DMS79 treated with DMSO at 0.1 percent for 48 hours (cell line): ENCODE measurements at places on chromosomes 11 and 22.

DNA sequence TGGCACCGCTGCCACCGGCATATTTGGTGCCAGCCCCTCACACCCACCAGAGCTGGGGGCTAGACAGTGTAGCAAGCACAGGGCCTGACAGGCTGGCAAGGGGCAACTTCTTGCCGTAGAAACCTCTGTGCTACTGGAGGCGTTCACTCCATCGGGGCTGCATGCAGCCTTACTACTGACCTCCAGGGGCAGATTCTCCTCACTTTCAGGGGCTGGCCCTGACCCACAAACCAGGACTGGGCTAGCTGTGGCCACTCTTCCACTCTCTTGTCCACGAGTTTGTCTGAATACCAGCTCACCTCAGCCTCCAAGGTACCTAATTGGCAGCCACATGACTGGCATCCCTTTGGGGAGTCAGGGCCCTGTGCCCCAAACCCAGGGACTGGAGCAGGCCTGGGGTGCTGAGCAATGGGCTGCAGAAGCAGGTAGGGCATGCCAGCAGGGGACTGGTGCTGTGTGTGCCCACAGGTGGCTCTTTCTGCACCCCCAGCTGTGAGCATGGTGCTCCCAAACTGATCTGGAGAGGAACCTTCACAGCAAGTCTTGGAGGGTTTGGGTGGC lies 2.1 kb upstream of the LMO1 start:
- DNase-seq: no peak

DNA sequence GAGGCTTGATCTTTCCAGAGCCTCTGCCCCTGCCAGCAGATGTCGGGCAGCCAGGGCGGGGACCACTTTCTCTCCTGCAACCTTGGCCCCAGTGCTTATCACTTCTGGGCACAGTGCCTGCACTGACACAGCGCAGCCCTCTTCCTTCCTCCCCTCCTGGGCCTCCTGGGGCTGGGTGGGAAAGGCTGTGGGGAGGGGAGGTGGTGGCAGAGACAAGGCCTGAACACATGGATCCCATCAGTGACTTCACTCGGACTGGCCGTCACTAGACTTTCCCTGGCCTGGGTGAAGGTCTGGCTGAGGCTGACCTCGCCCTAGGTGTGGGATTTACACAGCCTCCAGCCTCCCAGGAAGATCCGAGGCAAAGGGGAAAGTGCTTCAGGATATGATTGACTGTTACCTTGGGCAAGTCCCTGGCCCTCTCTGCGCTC lies 68.1 kb downstream of the LRRC32 start:
- DNase-seq: no peak

DNA sequence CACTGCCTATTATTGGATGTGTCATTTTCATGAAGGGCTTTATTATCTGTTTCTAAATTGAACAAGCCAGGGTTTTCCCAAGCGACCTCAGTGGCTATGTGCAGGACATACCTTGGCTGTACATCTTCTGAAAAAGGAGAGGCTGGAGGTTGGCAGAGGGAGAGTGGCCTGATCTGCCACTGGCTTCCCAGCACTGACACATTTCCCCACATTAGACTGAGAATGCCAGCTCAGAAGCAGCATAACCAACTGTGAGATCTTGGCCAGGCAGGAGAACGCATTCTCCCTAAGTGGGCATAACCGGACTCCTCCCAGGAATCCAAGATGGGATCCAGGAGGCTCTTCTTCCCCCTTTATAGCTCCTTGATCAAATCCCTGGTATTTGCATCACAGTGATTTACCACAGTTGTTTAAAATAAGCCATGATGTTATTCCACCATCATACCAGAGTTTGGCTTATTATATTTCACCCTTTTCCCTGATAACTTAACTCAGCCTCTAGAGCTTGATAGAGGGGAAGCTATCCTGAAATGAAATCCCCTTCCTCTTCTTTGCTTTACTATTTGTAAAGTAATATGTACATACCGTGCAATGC lies 33.8 kb downstream of the AMOTL1 start:
- no peak for DNase-seq

DNA sequence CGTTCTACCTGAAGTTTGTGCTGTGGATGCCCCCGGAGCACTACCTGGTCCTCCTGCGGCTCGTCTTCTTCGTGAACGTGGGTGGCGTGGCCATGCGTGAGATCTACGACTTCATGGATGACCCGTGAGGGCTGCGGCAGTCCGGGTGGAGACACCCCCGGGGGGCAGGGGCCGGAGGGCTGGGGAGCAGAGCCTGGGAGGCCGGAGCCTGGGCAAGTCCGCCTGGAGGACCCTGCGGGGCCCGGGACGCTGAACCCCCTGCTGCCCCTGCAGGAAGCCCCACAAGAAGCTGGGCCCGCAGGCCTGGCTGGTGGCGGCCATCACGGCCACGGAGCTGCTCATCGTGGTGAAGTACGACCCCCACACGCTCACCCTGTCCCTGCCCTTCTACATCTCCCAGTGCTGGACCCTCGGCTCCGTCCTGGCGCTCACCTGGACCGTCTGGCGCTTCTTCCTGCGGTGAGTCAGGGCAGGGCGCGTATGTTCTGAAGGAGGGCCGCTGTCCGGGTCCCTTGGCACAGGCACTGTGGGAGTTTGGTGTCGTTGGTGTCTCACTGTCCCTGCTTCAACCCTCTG lies 17.3 kb downstream of the RNH1 start:
- DNase-seq: no peak

- DNase-seq: peak; percentile 88
Measured at GRCh38 chr11:118435290-118435892, 901 bp upstream of the KMT2A start.

- DNase-seq: no peak
Measured at GRCh38 chr11:123391646-123392348, 38.3 kb upstream of the GRAMD1B start.

GRCh38 chr11:68297812-68298658 lies 14.4 kb upstream of the LRP5 start:
- DNase-seq: peak; percentile 25

- no peak for DNase-seq
Measured at GRCh38 chr11:17733261-17733660, 1.3 kb upstream of the KCNC1 start.

GRCh38 chr22:17742527-17742902 lies 31.8 kb downstream of the BID start:
- DNase-seq: peak; percentile 0

DNA sequence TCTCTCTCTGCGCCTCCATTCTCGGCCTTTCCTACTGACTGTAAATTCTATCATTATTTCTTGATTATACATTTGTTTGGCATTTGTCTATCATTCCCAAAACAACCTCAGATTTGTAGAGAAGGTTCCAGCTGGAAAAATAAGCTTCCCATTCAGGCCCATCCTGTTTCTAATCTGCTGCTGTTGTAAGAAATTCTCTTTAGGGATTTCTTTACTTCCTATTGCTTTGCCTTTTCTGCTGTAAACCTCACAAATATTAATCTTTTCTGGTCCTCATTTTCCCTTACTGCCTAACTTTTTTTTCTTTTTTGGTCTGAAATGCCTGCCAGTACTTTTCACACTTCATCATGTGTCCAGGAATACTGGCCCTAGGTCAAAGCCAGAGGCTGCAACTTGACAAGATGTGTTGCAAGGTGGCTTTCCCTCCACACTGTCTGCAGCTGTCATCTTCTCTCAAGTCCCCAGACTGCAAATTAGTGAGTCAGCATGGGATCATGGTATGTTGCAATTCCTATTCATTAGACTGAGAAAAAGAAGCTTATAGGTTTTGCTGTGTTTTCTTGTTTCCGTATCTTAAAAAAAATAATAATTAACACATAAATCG lies 858.7 kb upstream of the CHORDC1 start:
- DNase-seq: no peak

- no peak for DNase-seq
Measured at GRCh38 chr11:118749429-118749828, 41.5 kb downstream of the DDX6 start.

DNA sequence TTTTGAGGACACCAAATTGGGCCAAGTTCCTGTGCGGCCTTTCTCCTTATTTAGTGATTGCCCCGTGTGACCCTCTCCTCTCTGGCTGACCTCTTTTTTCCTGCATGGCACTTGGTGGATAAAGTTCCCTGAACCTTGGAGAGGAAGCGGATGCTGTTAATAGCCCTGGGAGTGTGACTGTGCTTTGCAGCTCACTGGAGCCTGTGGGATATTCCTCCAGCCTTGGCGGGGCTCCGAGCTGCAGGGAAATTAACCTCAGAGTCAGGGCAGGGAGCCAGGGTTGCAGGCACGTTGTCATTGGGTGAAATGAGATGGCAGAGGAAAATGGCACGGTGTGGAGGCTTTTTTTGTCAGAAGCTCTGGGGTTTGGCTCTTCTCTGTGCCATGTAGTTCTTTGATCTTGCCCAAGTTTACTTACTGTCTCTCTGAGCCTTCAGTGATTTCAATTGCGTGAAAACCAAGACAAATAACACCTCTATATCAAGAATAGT lies 965 bp downstream of the OR9Q1 start:
- DNase-seq: no peak

GRCh38 chr11:10375280-10375971 lies 70.6 kb downstream of the ADM start:
- DNase-seq: peak; percentile 90

DNA sequence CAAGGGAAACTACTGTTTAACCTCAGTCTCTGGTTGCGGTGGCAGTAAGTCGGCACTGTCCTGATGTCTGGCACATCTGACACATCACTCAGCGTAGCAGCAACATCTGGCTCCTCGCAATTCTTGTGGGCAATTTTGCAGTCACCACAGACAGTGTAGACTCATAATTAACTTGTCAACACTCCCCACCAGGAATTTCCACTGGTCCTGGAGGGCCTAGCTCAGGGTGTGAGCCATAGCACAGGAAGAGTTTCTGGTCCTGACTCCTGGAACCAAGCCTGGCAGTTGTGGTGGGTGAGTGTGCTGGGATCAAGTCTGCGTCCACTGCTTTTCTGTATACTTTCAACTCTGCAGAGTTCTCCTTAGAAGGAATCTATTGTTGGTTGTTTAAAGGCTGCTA lies 209.7 kb downstream of the SNX19 start:
- DNase-seq: no peak

GRCh38 chr22:22424956-22425355 lies 83.6 kb downstream of the ZNF280B start:
- DNase-seq: no peak

GRCh38 chr22:23137905-23138561 lies 3.8 kb downstream of the RSPH14 start:
- DNase-seq: no peak

GRCh38 chr11:116070520-116070919 lies 566.3 kb upstream of the CADM1 start:
- DNase-seq: no peak

- no peak for DNase-seq
Measured at GRCh38 chr11:28153586-28153985, 45.4 kb downstream of the METTL15 start.

DNA sequence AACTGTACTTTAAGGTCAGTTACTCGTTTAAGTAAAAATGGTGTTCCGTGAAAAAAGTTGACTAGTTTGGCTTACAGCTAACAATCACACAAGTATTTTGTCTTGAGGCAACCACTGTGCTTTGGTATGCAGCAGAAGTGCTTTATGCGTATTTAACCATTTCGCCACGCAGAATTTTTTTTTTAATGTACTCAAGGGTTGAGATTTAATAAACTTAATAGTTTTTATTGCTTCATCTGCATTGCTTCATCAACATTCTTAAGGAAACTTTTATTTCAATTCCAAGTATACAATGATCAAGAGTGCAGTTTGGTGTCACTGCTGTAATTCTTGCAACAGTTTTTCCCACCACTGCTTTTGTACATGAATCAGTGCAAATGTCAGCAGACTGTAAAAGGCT lies 66.4 kb downstream of the ZNRF3 start:
- DNase-seq: no peak

- no peak for DNase-seq
Measured at GRCh38 chr22:34416022-34416860, 496.0 kb upstream of the LARGE1 start.

GRCh38 chr11:108751444-108751843 lies 86.6 kb downstream of the DDX10 start:
- DNase-seq: no peak

- DNase-seq: no peak
Measured at GRCh38 chr11:5541427-5541826, 6.9 kb downstream of the OR52H1 start.

DNA sequence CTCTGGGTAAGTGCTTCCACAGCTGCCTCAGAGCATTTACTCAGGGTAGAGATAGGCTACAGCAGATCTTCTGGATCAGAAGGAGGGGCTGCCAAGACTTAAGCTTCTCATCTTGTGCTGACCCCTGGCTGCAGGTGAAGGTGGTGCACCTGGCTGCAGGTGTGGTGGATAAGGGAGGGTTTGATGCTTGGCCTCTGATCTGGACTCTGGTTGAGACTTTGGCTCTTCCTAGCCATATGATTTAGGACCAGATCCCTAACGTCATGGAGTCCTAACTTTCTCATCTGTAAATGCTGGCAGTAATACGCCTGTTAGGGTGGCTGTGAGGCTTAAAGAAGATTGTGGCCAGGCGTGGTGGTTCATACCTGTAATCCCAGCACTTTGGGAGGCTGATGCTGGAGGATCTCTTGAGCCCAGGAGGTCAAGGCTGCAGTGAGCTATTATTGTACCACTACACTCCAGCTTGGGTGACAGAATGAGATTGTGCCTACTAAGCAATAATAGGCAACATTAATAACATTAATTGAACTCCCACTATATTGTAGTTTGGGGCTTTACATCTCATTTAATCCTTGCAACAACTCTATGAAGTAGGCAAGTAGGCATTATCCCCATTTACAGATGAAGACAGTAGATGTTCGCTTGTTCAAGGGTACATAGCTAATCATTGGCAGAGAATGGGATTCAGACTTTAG lies 10.7 kb downstream of the DTX4 start:
- DNase-seq: no peak

- peak; percentile 45 for DNase-seq
Measured at GRCh38 chr22:21044931-21045584, 688 bp upstream of the LRRC74B start.

DNA sequence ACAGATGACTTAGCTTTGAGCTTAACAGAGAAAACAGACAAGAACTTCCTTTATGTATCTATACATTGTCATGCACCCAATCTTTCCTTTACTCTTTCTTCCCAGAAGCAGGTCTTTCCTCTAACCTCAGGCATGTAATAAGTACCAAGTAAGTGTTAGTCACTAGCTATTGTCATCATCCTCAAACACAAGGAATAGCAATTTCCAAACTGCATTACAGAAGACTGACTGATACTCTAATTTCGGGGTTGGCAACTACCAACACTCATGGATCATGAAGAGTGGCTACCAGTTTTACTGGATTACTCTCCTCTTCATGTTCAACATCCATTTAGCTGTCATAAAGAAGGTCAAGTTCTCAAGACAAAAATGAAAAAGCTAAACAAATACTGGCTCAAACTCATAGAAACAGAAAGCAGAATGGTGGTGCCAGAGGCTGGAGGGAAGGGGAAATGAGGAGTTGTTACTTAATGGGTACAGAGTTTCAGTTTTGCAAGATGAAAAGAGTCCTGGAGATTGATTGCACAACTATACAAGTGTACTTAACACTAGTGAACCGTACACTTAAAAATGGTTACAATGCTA lies 111.6 kb downstream of the SIK3 start:
- DNase-seq: peak; percentile 94
